ENCODE measurements at places on chromosomes 7 and 10. TPM values are rescaled to one million over a fixed set of nuclear protein-coding genes. Genes with fewer than 3 reads are reported as not detected.

GRCh38 chr7:131008840-131009711, 275.1 kb upstream of the KLF14 start:
- H3K4me1 ChIP-seq, result peaks cover 21% of the 10 kb centered on the region
- no peak overlapping the region for H3K4me3 ChIP-seq
- no peaks in the 10 kb centered on the region for H3K27me3 ChIP-seq
- no peak for DNase-seq
- H3K27ac ChIP-seq, result no peak overlapping the region

PLPP4 gene
- polyA plus RNA-seq, result not detected

PON2 gene
- 25.1 TPM for polyA plus RNA-seq

DNA sequence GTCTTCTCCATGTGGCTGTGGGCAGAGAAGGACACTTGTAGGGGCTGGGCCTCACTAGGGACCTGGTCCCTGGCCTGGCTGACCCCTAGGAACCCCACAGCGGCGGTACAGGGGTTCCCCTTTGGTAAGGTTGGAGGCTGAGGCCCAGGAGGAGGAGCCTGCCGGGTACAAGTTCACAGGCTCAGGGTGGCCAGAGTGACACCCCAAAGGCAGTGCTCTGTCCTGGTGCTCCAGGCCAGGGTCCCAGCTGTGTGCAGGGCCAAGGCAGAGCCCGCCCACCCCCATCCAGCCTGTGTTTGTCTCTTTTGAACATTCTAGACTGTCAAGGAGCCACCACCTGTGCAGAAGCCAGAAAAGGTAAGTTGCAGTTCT, 23.3 kb downstream of the ANTXRL start:
- DNase-seq, result no peak
- H3K27me3 ChIP-seq, result peaks cover 85% of the 10 kb centered on the region
- no peaks in the 10 kb centered on the region for H3K36me3 ChIP-seq
- H3K4me1 ChIP-seq, result no peaks in the 10 kb centered on the region
- H3K4me3 ChIP-seq, result no peak overlapping the region

GIMAP2 gene
- polyA plus RNA-seq, result 0.37 TPM

GRCh38 chr10:84214046-84214572, 11.2 kb downstream of the LRIT2 start:
- H3K27ac ChIP-seq, result no peak overlapping the region
- no peaks in the 10 kb centered on the region for H3K36me3 ChIP-seq
- peaks cover 34% of the 10 kb centered on the region for H3K27me3 ChIP-seq
- DNase-seq, result no peak

DNA sequence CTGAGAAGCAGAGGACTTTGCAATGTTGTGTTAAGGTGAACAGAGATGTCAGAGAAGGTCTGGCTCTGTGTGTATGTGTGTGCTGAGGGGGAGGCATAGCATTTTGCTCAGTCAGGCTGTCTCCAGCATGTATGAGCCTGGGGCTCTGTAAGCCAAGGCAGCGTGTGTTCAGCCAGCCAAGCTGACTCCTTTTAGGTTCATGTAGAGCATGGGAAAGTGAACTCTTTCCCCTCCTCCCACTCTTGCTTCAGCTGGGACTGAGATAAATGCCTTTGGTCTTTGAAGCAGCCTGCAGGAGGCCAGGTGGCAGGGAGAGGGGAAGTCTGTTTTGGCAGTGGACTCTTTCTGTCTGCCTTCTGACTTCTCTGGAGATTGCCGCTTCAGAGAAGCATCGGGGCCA, 3.8 kb downstream of the SFXN2 start:
- no peak overlapping the region for H3K4me3 ChIP-seq
- peaks cover 29% of the 10 kb centered on the region for H3K36me3 ChIP-seq
- H3K27ac ChIP-seq, result peak overlapping the region; percentile 42
- DNase-seq, result peak; percentile 51

GRCh38 chr10:112184052-112184371, 447 bp upstream of the GPAM start:
- H3K36me3 ChIP-seq, result peaks cover 14% of the 10 kb centered on the region
- peaks cover 7% of the 10 kb centered on the region for H3K4me1 ChIP-seq
- peak overlapping the region; percentile 89 for H3K27ac ChIP-seq
- H3K4me3 ChIP-seq, result peak overlapping the region; percentile 95
- DNase-seq, result no peak

DNA sequence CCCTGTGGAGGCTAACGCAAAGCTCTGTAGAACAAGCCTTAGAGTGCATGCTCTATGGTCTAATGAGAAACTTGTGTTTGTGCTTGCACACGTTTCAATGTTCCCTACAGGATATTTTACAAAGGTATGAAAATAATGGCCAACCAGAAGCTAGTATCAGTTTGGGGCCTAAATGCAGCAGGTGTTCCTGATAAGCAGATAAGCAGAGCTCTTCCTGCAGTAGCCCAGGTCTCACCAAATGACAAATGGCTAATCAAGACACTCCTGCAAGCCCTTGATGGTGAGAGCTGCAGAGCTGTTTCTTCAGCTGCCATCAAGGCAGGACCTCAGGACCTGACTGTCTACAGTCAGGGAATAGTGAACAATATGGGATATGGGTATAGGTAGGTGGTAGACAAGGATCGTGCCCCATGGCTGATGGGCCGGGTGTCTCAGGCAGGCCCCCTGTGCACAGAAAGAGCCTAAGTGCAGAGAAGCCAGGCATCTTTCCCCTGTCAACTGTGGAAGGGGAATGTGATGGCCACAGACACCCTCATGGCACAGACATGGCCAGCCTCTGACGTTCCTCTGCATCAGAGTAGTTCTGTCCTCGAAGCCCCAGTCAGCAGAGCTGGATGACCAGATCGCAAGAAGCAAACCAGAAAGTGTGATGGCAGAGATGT, 23.2 kb upstream of the RASSF4 start:
- no peak overlapping the region for H3K4me3 ChIP-seq
- peaks cover 9% of the 10 kb centered on the region for H3K27me3 ChIP-seq
- H3K36me3 ChIP-seq, result no peaks in the 10 kb centered on the region
- H3K4me1 ChIP-seq, result no peaks in the 10 kb centered on the region
